ENCODE measurements at places on chromosomes 12 and 14.

GRCh38 chr12:22991250-22991844 lies 366.4 kb downstream of the ETNK1 start:
- no peak for DNase-seq

DNA sequence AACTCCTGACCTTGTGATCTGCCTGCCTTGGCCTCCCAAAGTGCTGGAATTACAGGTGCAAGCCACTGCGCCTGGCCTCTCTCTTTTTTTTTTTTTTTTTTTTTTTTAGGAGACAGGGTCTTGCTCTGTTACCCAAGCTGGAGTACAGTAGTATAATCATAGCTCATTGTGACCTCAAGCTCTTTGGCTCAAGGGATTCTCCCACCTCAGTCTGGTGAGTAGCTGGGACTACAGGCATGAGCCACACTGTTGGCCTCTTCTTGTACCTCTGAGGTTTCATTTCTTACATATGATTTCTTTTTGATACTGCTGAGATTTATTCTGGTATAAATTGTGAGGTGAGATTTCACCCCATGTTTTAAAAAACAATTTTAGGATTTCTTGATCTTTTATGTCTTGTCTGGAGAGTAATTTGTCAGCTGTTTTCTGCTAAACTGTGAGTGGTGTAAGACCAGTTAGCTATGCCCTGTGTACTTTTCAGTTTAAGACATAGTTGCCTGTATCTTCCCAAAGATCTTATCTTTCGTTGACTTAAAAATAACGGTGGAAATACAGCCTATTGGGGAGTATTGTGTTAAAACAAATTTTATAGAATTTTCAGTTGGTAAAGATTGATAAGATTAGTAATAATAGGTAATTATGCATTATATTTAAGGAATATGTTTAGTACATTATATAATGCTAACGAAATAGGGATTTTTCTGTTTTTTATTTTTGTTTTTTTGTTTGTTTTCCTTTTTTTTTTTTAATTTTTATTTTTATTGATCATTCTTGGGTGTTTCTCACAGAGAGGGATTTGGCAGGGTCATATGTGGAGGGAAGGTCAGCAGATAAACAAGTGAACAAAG lies 31.7 kb downstream of the WDR20 start:
- no peak for DNase-seq

GRCh38 chr14:34231626-34232025 lies 230.4 kb downstream of the SPTSSA start:
- no peak for DNase-seq

- DNase-seq: no peak
Observed at GRCh38 chr14:68791078-68791901, 1.6 kb downstream of the ZFP36L1 start.

DNA sequence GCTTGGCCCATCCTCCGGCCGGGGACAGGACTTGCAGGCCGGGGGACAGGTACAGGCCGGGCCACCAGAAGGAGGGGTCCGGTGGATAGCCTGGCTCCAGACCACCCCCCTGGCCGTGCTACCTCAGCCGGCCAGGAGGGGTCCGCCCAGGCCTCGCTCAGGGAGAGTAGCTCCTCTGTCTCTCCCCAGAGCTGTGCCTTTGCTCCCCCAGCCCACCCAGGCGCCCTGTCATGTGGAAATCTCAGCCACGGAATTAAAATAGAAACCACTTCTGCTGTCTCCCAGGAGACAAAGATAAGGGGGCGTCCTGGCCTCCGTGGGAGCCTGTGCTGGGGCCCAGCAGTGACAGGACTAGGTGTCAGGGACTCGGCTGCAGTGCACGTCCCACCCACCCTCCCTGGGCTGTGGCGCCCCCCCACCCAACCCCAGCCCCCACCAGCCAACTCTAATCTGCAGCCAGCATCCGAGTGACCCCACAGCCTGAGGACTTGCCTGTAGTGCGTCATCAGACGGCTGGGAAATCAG lies 3.3 kb upstream of the CRIP2 start:
- no peak for DNase-seq

GRCh38 chr14:68146818-68147217 lies 327.2 kb downstream of the RAD51B start:
- no peak for DNase-seq

GRCh38 chr14:69877492-69877891 lies 1.7 kb upstream of the SMOC1 start:
- peak; percentile 6 for DNase-seq
